DMS53 (cell line): ENCODE measurements at places on chromosomes 7 and 10.
A peak's percentile ranks its signal among the peaks of the same experiment; 100 is the strongest.

- peak; percentile 83 for DNase-seq
Observed at GRCh38 chr7:131110297-131111080, 217.2 kb upstream of the MKLN1 start.

- no peak for DNase-seq
Observed at GRCh38 chr7:5692112-5692844, 89.2 kb downstream of the RNF216 start.

DNA sequence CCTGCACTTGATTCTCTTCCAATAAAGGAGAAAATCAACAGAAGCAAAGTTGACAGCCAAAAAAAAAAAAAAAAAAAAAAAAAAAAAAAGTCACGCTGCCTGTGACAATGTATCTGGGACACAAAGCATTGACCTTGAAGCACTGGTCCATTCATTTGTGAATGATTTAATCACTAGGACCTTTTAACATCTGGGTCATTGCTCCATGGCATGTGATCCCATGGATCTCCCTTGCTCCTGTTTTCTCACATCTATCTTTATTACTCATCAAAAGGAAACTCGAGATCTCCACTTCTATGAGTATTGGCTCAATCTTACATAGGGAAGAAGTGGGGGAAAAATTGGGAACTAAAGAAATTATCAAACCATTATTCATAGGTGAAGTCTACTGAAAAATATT is 89.6 kb upstream of the SMIM30 start:
- no peak for DNase-seq

- no peak for DNase-seq
Observed at GRCh38 chr10:115118346-115118745, 25.2 kb downstream of the ATRNL1 start.

GRCh38 chr7:50614721-50615518 is 49.7 kb upstream of the DDC start:
- peak; percentile 74 for DNase-seq

- peak; percentile 69 for DNase-seq
Observed at GRCh38 chr10:112115781-112116385, 67.7 kb downstream of the GPAM start.

DNA sequence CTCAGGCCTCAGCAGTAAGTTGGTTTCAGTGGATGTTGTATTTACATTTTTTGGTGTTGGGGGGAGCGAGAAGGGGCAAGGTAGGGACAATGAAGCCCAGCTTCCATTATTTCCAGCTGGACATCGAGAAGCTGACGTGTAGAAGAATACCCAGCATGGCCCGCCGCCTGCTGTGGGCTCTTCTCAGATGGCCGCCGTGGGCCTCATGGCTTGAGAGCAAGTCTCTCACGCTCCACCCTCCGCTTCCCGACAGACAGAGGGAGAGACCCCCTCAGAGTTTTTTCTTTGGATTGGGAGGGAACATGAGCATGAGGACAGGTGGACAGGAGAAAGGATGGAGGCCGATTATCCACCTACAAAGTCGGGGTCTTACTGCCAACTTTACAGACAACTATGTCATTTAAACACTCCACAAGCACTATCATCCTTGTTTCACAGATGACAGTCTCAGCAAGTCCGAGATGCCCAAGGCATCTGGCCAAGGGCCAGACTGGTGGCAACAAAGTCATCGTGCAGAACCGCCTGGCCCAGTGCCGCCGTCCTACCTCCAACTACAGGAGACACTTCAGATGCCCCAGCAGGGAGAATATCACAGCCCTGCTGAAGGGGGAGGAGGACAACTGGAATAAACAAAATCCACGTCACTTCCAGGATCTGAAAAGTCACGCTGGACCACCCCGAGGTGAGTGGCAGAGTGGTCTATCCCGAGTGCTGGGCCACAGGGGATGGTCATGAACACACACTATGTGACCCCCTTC is 195.9 kb downstream of the DIP2C start:
- DNase-seq = no peak

GRCh38 chr10:127024685-127025435 is 119.6 kb downstream of the DOCK1 start:
- no peak for DNase-seq

- peak; percentile 17 for DNase-seq
Observed at GRCh38 chr7:156768698-156769472, 124.1 kb downstream of the LMBR1 start.

- no peak for DNase-seq
Observed at GRCh38 chr10:129978980-129979379, 14.9 kb upstream of the EBF3 start.

DNA sequence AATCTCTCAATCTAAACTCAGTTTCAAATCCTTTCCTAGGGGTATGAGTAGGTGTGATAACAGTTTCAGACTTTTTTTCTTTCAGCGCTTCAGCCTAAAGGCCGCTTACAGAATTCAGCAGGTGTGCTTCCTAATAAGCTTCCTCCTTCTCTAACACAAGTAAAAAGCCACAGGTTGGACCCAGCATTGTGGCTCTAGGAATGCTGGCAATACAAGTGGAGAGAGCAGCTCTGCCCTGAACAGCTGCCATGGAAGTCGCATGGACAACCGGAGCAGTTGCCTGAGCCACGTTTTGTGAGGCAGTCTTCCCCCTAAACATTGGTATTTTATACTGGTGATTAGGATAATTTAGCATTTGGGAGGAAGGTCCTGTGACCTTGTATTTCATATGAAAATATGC is 83.5 kb downstream of the ST7 start:
- peak; percentile 25 for DNase-seq

GRCh38 chr7:137935884-137936508 is 65.9 kb downstream of the CREB3L2 start:
- no peak for DNase-seq

GRCh38 chr7:146831875-146832274 is 715.3 kb downstream of the CNTNAP2 start:
- DNase-seq = peak; percentile 22

DNA sequence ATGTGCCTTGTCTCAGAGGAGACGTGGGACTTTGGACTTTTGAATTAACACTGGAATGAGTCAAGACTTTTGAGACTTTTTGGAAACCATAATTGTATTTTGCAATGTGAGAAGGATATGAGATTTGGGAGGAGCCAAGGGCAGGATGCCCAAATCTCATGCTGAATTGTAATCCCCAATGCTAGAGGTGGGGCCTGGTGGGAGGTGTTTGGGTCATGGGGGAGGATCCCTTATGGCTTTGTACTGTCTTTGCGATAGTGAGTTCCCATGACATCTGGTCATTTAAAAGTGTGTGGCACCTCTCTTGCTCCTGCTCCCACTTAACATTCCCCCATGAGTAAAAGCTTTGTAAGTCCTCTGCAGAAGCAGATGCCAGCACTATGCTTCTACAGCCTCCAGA is 39.2 kb downstream of the DNAJC9 start:
- DNase-seq = no peak
